ENCODE measurements at places on chromosomes 12 and 14.

- no peak for DNase-seq
Measured at GRCh38 chr14:52363041-52363704, 49.1 kb downstream of the PTGER2 start.

DNA sequence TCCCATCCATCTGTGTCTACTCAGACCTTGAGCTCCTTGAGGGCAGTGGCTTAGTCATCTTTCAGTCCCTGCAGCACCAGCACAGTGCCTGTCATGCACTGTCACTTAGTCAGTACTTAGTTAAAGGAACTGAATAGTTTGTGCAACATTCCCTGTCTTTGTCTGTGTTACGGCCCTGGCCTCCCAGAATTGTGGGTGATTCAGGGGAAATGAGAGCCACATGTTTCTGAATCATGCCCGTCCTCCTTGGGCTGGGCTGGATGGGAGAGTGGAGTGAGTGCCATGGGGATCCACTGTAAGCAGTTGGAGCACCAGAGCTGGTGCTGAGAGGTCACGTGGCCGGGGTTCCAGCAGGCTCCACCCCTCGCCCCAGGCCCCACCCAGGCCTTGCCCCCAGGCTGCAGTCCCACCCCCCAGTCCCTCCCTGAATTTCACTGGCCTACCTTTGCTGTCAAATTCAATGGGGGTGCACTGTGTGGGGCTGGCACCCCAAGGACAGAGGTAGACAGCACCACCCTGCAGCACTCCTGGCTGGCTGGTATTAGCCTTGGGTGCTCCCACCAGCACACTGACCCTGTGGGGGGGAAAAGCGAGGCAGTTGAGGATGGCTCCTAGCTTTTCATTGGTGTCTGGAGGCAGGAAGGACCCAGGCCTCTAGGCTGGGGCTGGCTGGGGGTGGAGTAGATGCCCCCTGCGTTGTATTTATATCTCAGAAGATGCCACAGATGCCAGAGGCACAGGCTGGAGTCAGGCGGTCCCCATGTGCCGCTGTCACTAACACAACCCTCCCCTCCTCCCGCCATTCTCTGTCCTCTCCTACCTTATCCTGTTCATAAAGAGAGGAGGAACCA is 7.5 kb downstream of the ITGA5 start:
- DNase-seq = no peak

DNA sequence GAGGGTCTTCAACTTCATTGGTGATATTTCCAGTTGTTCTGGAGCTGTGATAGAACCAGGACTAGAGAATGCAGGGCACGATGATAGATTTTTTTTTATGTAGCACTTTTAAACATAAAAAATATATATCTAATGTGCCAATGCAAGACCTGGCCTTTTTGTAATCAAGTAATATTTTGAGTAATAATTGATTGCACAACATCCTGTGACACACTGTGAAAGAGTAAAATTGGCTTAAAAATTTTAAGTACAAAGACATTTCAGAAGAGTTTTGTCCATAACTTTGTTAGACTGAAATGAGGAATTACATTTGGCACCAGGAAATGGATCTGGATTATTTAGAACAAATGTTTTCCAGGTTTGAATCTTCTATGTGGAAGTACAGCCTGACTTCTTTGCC is 22.1 kb downstream of the PRKCH start:
- DNase-seq = no peak

- DNase-seq = no peak
Measured at GRCh38 chr12:64883264-64884163, 59.1 kb downstream of the TBC1D30 start.

GRCh38 chr14:66081594-66082376 is 404.4 kb upstream of the CCDC196 start:
- no peak for DNase-seq

- DNase-seq = no peak
Measured at GRCh38 chr14:100449225-100449987, 126.3 kb downstream of the SLC25A47 start.

DNA sequence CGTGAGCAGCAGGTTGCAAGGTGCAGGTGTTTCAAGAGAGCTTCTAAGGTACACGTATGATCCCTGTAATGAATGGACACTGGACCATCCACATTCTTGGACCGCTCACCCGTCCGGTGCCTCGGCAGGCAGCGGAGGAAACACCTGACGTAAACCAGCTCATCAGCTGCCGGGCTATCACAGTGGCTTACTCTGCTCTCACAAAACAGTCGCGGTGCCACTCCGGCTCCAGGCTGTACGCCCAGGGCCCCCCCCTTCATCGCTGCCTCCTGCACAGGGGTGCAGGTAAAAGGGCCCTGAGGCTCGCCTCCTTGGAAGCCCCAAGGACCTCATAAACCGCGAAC is 436 bp downstream of the VPS33A start:
- DNase-seq = no peak

- DNase-seq = no peak
Measured at GRCh38 chr14:69675877-69676416, 64.6 kb downstream of the SUSD6 start.

DNA sequence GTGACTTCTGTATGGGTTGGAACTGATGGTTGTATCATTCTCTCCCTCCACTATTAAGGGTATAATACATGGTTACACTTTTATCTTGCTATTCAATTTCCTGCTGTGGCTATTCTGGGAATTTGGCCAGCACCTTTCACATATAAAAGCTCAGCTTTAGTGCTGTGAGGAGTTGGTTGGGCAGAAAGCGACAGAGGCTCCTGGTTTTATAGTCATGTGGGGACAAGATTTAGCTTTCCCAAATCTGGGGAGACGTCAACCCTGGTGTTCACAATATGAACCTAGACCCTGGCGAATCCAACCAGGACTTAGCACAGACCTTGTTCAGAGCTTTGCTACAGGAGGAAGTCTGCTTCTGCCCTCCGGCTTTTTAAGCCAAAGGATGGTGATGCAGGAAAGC is 36.5 kb downstream of the FOS start:
- DNase-seq = no peak

GRCh38 chr14:72929316-72930080 is 3.2 kb downstream of the DCAF4 start:
- no peak for DNase-seq

GRCh38 chr14:92663049-92663448 is 85.4 kb downstream of the LGMN start:
- DNase-seq = no peak

- DNase-seq = no peak
Measured at GRCh38 chr14:101591121-101591520, 29.8 kb downstream of the DIO3 start.

DNA sequence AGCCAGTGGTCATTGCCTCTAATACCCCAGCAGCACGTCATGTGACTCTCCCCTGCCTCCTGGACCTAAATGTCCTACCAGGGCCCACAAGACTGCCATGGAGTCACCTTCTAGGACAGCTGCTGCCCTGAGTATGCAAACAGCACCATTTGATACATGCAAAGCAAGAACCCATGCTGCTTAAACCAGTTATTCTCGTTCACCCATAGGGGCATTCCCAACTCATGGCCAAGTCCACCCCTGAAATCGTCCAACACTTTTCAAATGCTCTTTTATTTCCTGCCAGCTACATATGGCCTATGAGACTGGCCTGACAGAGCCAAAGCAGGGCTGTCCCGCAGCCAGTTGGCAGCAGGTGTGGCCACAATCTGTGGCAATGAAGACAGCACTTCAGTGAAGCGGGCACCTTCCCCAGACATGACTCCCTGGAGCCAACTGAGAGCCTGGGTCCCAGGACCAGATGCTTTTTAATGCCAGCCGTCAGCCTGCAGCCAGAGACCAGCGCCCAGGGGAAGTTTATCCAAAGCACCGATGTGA is 99.9 kb downstream of the BCAT1 start:
- DNase-seq = no peak

DNA sequence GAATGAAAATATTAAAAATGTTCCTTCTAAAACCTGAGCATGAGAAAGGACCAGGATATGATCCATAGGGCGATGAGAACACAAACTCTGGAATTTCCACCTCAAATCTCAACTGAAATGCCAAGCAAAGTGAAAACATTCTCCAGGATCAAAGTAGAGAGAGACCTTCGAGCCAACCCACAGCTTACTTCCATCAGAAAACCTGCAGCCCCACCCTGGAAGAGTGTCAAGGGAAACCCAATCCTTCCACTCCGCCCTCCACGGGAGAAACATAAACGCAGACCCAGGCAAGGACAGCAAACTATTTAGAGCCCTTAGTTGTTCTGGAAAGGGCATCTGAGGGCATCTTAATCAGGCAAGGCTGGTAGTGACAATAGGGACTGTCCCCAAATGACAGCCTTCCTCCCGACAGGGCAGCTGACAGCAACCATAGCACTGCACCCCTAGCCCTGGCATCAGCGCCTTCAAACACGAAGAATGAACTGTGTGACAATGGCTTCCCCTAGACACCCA is 21.8 kb downstream of the SLC15A4 start:
- no peak for DNase-seq

- no peak for DNase-seq
Measured at GRCh38 chr12:66822961-66823360, 144.1 kb upstream of the GRIP1 start.

- no peak for DNase-seq
Measured at GRCh38 chr14:63308723-63309317, 9.9 kb downstream of the GPHB5 start.

GRCh38 chr12:67788118-67788517 is 139.6 kb downstream of the DYRK2 start:
- no peak for DNase-seq

- DNase-seq = no peak
Measured at GRCh38 chr14:99324291-99324690, 52.3 kb upstream of the BCL11B start.

GRCh38 chr14:55136885-55137786 is 8.1 kb downstream of the LGALS3 start:
- no peak for DNase-seq

DNA sequence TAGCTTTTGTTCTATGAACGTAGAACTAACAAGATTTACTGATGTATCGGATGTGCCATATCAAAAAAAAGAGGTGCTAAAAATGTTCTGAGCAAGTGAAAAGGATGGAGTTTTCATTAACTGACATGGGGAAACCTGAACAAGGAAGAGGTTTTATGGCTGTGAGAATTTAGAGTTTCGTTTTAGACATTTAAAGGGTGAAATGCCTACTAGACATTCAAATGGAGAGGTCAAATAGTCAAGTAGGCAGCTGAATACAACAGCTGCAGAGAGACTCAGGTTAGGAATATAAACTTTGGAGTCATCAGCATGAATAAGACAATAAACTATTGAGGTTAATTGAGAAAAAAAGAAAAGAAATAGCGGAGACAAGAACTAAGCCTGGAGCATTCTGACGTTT is 364.9 kb upstream of the GARIN6 start:
- DNase-seq = no peak

DNA sequence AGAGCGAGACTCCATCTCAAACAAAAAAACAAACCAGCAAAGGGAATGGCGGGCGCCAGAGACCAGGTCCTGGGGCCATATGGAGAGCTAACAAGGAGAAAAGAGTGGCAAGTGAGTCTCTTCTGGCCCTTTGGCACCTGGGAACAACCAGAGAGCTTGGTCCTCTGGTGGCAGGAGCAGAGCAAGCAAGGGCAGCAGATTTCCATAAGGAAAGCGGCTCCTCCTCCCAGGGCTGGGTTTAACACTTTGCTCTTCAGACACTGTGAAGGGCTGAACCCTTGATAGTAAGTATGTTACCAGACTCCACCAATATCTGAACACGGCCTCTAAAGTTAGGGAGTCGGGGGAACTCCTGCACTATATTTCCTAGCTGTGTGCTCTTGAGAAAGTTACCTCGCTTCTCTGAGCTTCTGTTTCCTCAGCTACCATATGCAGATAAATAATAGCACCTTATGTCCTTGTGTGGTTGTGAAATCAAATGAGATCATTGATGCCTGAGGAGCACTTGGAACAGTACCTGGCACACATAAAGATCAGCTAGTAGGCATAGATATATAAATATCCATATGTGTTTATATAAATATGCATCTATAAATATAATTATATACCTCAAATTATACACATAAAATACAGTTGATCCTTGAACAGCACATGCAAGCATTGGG is 33.4 kb upstream of the PLEKHG6 start:
- no peak for DNase-seq

DNA sequence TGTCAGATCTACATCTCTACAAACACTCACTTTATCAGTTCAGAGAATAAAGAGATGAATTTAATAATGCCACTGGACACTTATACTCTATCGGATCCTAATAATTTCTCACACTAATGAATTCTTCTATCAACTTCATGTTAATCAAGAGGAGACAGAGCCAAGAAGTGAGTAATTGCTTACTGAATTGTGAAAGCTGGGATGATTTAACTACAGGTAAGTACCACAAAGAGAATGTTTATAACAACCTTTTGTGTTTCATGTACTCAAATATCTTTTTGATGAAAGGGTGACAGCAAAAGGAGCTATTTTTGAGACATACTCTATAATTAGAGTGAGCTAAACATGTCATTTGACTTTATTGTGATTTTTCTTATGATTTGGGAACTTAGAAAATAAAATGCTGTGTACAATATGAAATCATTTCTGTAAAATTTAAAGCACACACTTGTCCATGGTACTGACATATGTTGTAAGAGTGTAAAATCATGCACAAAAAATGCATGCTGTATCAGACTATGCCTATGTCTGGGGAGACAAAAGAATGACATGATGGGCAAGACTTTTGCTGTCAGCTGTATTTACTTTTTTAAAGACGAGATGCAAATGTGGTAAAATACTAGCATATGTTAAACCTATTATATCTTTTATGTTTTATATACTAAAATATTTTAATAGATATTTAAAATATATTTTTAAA is 361.2 kb downstream of the CCER1 start:
- no peak for DNase-seq

- DNase-seq = no peak
Measured at GRCh38 chr12:46921048-46921763, 95.4 kb upstream of the SLC38A4 start.

GRCh38 chr12:72748971-72749370 is 476.8 kb downstream of the TRHDE start:
- DNase-seq = no peak

- no peak for DNase-seq
Measured at GRCh38 chr14:23566112-23566777, 1.3 kb downstream of the AP1G2 start.

DNA sequence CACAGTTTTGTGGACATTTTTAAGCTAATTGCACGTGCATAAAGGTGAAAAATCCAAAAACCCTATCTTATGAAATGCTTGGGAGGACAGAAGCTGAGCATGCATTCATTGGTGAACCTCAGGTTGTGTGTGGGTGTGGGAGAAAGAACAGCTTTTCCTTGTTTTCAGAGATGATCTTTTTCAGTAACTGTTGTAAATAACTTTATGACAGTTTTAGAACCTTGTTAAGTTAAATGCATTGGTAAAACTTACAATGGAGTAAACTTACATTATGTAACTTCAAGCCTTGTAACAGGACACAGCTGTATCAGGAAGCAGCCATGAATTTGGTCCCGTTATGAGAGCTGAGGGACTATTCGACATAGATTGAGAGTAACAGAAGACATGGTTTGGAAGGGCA is 587.4 kb downstream of the GALC start:
- no peak for DNase-seq

DNA sequence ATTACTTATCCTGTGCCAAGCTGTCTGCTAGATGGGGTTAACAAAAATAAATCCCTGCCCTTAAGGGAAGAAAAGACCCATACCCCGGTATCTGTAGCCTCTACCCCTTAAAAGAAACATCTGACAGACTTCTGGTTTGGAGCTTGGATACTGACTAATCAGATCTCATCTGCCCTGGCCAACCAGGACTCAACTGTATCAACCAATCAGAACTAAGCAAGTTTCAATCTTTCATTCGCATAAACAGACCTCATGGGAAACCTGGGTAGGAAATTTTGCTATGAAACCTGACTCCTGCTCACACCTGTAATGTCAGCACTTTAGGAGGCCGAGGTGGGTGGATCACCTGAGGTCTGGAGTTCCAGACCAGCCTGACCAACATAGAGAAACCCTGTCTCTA is 26.4 kb upstream of the PRMT8 start:
- DNase-seq = no peak
